ENCODE measurements at places on chromosomes 7 and 10.
A peak's percentile ranks its signal among the peaks of the same experiment; 100 is the strongest.

GRCh38 chr7:141460781-141461715 is 90.2 kb upstream of the AGK start:
- DNase-seq = peak; percentile 59

GRCh38 chr7:10070899-10071298 is 902.8 kb upstream of the PHF14 start:
- DNase-seq = no peak

- no peak for DNase-seq
Measured at GRCh38 chr7:141122736-141123135, 48.9 kb downstream of the TMEM178B start.

DNA sequence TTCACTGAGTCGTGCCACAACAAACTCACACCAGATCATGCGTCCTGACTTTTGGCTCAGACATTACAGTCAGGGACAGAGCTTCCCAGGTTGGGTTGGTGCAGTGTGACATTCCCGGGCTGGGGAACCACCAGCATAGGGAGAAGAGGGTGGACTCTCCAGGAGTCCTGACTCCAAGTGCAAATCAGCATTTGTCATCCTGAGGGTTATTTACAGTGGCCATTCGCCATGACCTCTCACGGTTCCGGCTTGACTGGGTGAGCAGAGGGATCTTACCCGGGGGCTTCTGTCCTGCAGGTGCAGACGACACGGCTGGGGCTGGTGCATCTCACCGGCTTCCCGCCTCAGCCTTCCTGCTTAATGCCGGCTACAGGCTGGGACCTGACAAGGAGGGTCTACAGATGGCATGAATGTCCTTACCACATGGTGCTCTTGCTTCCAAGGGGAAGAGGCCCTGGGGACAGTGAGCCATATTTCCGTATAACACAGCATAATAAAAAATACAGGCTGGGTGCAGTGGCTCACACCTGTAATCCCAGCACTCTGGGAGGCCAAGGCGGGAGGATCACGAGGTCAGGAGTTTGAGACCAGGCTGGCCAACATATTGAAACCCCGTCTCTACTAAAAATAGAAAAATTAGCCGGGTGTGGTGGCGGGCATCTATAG is 12.5 kb upstream of the INTS1 start:
- no peak for DNase-seq

- no peak for DNase-seq
Measured at GRCh38 chr10:90817128-90817889, 40.5 kb downstream of the HTR7 start.

DNA sequence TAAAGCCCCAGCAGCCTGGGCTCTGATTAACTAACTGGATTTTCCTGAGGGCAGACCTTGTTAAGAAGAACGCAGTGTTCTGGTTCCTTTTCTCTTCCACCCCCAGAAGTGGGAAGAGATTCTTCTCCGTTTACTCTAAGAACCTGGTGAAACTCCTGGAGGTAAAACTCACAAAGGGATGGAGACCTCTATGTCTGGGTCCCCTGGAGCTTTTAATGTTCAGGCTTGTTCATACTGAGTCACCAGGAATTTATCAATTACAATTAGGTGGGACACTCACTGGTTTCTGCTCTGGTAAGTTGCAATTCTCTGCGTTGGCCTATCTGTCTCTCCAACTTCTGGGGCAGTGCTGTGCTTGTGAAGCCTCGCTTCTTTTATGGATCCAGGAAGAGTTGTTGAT is 73.3 kb upstream of the CACNB2 start:
- DNase-seq = no peak

GRCh38 chr7:19489162-19489820 is 219.5 kb downstream of the POLR1F start:
- DNase-seq = no peak

- peak; percentile 20 for DNase-seq
Measured at GRCh38 chr7:37916017-37916672, 472 bp downstream of the SFRP4 start.

DNA sequence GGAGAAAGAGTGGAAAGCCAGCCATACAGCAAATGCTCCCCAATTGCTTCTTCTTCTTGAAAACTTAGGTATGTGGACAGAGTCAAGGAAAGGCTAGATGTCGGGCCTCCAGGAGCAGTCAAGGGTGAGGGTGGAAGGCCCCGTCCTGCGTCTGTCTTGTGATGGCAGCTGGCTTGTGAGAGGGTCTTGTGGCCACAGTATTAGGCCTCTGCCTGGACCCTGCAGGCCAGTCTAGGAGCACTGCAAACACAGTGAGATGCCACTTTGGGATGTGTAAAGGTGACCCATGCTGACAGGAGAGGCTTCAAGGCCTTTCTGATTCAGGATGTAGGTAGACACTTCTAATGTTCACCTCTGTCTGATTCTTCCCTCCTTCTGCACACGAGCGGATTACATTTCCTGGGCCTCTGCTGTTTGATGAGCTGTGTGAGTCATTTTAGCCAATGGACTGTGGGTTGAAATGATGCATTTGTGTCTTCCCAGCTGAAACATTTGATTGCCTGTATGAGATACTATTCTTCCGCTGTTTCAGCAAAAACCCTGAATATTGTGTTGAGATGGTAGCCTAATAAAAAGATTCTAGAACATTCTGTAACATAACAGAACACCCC is 135.4 kb downstream of the EMX2 start:
- no peak for DNase-seq

DNA sequence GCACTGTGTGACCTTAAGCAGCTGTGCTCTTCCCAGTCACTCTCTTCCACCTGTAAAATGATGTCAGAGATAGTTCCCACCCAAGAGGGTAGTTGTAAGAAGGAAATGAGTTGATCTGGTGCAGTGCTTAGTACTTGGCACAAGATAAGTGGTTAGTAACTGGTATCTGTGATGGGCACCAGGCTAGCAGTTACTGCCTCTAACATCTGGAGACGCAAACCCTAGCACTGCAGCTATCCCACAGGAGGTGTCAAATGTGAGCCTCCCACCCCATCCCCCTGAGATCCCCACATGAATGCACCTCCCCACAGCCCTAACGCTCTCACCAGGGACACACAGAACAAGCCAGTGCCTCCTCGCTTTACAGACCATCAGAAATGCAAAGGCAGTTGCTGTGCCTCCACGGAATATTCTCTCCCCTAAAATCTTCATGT is 72.0 kb downstream of the KCNMA1 start:
- DNase-seq = no peak

DNA sequence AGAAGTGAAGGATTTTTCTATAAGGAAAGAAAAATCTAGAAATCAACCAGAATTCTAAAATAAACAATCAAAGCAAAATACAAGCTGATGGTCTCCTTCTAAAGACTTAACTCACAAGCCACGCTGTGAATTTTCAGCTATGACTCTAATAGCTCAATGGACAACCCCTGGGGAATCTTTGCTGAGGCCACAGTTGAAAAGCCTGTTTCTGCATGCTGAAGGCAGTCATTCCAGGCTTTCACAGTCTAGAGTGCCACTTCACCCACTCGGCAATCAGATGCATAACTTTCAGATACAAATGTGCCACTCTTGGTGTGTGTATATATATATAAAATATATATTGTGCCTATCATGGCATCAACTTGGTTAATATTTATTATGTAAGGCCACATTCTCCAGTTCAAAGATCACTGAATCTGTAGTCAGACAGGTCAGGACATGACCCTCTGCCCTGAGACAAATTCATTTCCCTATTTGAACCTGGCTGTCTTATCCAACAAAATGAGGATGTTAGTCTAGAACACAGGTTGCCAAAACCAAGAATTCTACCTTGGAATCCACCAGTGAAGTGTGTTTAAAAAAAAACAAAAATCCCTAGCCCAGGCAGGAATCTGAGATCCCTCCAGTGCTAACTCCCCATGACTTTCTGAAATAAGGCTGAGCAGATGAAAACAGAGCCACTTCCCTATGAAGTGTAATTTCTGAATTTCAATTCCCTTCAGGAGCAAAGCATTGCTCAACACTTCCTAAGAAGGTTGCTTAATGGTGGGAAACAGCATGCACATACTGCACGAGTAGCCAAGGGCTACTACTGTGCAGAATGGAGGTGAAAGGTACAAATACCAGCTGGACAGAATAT is 9.9 kb downstream of the LIPA start:
- no peak for DNase-seq

GRCh38 chr7:140675726-140676125 is 3.0 kb downstream of the ADCK2 start:
- no peak for DNase-seq

DNA sequence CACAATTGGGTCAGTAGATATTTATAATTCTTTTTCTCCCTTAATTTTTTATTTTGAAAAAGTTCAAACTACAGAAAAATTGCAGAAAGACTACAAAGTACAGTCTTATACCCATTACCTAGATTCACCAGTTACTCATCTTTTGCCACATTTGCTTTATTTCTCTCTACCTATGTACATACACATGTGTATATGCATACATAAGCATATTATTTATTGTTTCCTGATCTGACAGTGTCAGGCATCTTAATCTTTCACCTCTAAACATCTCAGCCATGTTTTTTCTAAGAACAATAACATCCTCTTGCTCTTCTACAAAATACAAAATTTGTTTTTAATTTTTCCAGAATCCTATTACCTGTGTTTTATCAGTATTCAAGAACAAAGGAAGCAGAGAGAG is 68.4 kb upstream of the OIT3 start:
- no peak for DNase-seq

GRCh38 chr7:81516898-81517297 is 252.9 kb downstream of the HGF start:
- DNase-seq = no peak

GRCh38 chr7:155166108-155166507 is 96.0 kb downstream of the HTR5A start:
- no peak for DNase-seq

- DNase-seq = no peak
Measured at GRCh38 chr10:87668324-87669074, 8.8 kb downstream of the PAPSS2 start.

Measured in dorsolateral prefrontal cortex (tissue), 122 donors.